ENCODE measurements at places on chromosomes 7 and 10.
A peak's percentile ranks its signal among the peaks of the same experiment; 100 is the strongest.

GRCh38 chr7:26584326-26584725, 280.1 kb downstream of the SKAP2 start:
- DNase-seq: no peak

DNA sequence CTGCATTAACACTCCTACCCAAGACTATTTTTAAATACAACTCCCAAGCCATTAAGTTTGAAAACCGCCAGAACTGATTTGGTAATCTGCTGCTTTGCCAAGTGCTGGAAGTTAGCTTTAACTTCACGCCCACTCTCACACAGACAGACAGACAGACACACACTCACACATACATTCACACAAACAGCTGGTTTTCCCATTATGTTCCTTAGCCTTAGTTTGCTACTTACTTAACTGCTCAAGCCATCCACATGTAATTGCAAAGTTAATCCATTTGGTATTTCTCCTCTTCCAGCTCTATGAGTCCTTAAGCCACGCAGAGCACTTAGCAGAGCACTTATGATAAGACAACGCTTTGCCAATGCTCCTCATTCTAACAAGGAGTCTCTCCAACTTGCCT, 8.3 kb downstream of the COBL start:
- DNase-seq: no peak

GRCh38 chr10:25444266-25444665, 269.5 kb downstream of the GPR158 start:
- DNase-seq: no peak

DNA sequence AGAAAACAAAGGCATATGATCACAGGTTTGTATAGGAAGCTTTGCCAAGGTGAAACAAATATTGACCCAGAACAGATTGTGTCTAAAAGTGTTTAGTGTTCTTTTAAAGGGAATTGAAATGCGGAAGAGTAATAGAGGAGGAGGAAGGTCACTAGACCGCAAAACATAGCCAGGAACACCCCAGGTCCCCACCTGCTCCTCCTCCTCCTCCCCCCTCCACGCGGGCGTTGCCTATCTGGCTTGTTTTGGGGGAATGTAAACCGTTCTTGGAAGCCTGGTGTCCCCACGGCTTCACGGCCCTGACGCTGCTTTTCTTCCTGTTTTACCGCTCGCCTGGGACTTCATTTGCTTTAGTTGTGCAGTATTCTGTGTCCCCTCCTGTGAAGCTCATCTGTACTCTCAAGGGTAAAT, 81.0 kb upstream of the PFKP start:
- DNase-seq: no peak

DNA sequence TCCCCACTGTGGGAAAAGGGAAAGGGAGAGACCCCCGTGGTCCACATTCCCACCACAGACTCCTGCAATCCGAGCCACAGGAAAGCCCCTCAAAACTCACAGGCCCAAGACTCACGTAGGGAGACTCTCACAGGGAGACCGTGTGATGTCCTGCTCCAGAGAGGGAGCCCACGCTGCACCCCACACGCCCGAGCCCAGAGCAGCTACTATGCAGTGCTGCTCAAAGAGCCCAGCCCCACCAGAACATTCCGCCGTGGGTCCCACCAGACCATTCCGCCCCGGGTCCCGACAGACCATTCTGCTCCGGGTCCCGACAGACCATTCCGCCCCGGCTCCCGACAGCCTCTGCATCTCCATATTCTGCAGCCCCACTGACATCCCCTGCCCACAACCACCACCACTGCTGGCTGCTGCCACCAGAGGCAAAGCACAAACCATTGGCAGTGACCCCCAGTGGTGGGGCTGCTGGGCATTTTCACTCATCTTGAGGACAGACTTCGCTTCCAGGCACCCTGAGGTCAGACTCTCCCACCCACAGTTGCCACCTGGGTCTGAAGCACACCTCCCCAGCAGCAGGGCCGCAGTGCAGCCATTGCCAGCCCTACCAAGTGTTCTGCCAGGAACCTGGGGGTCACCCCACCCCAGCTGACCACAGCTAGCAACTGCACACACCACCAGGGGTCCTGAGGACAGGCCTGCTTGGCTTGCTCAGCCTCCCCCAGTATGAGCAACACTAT, 625.4 kb upstream of the FOXK1 start:
- no peak for DNase-seq

GRCh38 chr10:32059472-32059871, 3.2 kb upstream of the KIF5B start:
- DNase-seq: no peak

DNA sequence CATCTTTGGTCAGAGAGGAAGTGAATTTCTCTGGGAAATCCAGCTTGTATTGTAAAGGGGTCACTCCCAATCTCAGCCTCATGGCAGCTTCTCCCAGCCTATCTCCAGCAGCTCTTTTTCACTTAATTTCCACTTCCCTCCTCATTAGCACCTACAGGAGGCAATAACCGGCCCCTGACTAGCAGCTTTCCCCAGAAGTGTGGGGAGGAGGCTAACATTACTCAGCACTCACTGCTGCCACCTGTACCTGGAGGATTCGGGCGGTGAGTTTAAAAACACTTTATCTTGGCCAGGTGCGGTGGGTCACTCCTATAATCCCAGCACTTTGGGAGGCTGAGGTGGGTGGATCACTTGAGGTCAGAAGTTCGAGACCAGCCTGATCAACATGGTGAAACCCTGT, 3.8 kb downstream of the NODAL start:
- no peak for DNase-seq

- DNase-seq: no peak
Measured at GRCh38 chr10:114131094-114131493, 42.9 kb downstream of the CCDC186 start.

DNA sequence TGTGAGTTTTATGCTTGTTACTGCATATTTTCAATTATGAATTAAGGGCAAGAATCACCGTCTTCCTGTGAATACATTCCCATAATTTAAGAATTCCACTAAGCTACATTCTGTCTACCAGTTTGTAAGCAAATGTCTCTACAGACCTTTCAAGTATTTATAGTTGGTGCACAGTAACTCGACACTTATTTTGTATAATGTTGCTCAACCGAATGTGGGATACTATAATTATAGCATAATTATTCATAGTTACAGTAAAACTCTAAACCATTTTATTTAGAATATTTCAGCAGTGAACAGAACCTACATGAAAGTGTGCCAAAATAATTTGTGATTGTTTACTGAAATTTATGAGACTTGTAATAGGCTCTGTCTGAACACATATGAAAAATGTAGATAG, 17.3 kb upstream of the CUBN start:
- DNase-seq: no peak

- no peak for DNase-seq
Measured at GRCh38 chr10:132708936-132709335, 77.0 kb downstream of the NKX6-2 start.

DNA sequence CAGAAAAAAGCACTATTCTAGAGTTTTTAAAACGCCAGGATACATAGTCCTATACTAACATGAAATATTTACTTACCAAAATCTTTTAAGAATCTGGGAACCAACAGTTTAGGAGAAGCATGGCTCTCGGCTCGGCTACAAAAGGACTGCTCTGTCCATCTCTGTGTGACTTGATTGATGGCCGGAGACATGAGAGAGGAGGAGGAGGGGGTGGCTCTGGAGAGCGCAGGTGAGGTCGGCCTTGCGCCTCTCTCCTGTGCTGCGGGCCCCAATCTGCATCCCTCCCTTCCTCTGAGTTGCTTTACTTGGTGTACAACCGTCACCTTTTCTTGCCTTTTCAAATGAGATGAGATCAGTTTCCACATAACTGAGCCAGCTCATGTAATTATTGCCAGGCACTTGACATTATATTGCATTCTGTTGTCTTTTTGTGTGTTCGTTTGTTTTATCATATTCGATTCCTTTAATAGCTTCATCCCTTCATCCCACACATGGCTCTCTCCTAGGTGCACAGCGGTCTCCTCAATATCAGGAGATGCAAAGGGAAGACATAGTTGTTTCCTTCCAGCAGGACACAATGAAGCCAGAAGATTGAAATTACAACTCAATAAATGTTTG, 87.8 kb upstream of the KLF6 start:
- no peak for DNase-seq

DNA sequence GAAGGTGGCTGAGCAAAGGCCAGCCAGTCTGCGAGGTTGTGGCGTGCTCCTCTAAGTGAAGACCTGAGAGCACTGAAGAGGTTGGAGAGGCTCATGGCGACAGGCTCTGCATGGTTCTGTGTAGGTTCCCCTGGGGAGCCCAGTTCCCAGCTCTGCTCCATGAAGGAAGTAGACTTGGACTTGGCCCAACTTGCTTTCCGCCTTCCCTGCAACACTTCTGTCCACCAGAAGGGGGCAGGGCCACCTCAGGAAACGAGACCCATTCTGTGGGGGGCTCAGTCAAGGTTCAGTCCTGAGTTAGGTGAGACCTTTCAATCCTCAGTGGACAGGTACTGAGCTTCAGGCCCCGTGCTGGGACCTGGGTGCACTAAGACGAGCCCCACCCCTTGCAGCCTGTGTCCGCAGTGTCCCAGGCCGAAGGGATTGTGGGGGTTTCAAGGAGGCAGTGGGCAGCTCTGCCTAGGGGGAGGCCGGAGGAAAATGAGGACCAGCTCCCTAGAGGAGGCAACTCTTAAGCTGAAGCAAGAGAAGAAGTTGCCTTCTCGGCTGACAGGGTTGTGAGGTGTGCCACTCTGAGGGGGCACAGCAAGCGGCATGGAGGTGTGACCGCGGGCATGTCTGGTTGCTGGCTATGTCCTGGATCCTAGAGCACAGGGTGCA, 15.0 kb upstream of the PCBD1 start:
- peak; percentile 70 for DNase-seq

DNA sequence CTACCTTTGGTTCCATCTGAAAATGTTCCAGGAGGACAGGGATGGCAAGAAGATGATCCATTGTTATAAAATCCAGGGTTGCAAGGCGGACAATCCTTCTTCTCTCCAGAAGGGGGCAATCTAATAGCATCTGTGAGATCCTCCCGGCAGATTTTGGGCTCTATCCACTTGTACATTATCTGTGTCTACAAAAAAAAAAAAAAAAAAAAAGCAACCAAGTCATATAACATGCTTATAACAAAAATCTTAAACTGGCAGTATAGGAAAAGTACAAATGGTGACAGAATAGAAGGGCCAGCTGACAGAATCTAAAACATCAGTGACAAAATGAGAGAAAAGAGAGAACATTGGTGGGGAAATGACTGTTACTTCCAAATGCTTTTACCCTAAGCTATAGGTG, 132.7 kb downstream of the ELAPOR2 start:
- DNase-seq: peak; percentile 12

- no peak for DNase-seq
Measured at GRCh38 chr10:7563368-7563767, 103.4 kb downstream of the ITIH5 start.

- no peak for DNase-seq
Measured at GRCh38 chr10:126663880-126664279, 6.6 kb downstream of the C10orf90 start.

- DNase-seq: no peak
Measured at GRCh38 chr7:95481271-95482165, 4.2 kb upstream of the ASB4 start.

Data from GM13977 (cell line).